GOT3 (cell line): ENCODE measurements at places on chromosomes 13 and 19.
A peak's percentile ranks its signal among the peaks of the same experiment; 100 is the strongest.

DNA sequence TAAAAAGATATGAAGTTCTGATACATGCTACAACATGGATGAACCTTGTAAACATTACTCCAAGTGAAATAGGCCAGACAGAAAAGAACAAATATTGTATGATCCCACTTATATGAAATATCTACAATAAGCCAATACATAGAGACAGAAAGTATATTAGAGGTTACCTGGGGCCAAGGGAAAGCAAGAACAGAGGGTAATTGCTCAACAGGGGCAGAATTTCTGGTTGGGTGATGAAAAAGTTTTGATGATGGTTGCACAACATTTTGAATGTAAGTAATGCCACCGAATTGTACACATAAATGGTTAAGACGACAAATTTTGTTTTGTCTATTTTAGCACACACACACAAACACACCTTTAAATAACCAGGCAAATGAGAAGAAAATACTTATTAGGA lies 268.4 kb downstream of the FOXO1 start:
- DNase-seq: no peak

GRCh38 chr19:13864667-13865570 lies 12.0 kb upstream of the NANOS3 start:
- no peak for DNase-seq

GRCh38 chr19:13031917-13032623 lies 36.8 kb downstream of the NFIX start:
- DNase-seq: no peak

- no peak for DNase-seq
Measured at GRCh38 chr13:111861319-111861718, 205.6 kb upstream of the SOX1 start.

DNA sequence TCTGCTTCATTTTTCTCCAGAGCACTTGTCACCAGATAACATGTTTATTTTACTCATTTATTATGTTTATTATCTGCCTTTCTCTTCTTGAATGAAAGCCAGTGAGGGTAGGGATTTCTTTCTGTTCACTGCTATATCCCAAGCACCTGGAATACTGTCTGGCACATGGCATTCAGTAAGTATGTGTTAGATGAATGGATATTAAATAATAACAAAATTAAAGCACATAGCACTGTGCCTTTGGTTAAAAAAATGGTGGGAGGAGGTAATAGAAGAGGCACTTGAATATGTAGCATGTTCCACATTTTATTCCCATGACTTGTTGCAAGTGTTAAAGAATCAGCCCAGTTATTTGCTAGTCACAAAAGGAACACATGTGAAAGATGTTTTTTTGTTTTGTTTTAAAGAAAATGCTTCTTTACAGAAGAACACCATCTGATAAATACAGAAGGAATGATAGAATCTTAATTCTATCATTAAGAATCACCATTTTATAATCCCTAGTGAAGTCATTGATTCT lies 151.0 kb downstream of the DLEU7 start:
- no peak for DNase-seq

DNA sequence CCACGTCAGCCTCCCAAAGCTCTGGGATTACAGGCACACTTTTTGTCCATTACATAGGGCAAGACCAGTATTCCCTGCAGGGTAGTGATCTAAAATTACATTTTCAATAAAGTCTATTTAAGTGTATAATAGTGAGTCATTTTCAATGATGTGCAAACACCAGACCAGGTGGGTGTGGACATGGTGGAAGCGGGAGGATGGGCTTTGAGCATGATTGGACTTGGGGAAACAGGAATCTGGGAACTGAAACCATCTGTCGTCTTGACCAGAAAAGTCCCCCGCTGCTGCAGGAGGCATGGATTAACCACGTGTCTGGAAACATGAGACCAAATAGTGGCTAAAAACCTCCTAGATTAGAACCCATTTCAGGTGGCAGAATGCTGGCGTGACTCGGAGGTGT lies 4.9 kb downstream of the FXYD3 start:
- DNase-seq: peak; percentile 31

- DNase-seq: no peak
Measured at GRCh38 chr19:10831987-10832938, 3.7 kb downstream of the TMED1 start.

GRCh38 chr13:33017323-33017929 lies 1.2 kb downstream of the KL start:
- DNase-seq: no peak

DNA sequence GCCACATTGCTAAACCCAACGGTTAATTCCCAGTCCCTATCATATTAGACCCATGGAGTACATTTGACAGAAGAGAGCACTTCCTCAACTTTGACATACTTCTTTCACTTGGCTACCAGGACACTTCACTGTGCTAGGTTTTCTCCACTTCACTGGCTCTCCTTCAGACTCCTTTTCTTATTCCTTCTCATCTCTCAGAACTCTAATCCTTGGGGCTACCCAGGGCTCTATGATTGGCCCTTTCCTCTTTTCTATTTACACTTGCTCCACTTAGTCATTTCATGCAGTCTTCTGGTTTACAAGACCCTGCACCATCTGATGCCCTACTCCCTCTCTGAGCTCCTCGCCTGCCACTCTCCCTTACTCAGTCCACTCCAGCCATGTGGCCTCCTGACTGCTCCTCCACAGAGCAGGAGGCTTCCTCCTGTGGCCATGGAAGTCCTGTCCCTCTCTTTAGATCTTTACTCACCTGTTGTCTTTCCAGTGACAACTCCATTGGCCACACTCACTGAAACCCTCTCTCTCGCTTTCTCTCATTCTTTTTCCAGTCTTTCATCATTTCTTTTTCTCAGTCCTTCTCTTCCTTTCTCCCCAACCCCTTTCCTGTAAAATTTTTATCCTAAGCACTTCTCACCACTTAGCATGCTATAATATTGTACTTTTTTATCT lies 90.4 kb downstream of the TBC1D4 start:
- no peak for DNase-seq

DNA sequence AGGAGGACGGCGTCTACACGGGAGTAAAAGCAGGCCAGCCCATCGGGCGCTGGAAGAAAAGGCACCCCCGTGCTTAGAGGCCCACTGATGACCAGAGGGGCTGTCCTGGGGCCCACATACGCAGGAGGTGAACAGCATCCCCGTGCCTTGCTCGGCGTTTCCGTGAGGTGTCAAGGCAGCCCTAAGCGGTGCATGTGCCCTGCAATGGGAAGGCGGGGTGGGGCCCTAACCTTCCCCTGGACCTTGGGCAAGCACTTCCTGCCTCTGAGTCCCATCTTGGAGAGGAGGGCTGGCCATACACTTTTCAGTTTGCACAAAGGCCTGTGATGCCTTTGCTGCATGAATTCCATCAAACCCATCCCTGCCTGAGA lies 47.8 kb upstream of the ATP11A start:
- no peak for DNase-seq

GRCh38 chr13:67075239-67075638 lies 154.9 kb downstream of the PCDH9 start:
- no peak for DNase-seq

GRCh38 chr19:44725684-44726083 lies 22.8 kb upstream of the BCL3 start:
- DNase-seq: no peak

DNA sequence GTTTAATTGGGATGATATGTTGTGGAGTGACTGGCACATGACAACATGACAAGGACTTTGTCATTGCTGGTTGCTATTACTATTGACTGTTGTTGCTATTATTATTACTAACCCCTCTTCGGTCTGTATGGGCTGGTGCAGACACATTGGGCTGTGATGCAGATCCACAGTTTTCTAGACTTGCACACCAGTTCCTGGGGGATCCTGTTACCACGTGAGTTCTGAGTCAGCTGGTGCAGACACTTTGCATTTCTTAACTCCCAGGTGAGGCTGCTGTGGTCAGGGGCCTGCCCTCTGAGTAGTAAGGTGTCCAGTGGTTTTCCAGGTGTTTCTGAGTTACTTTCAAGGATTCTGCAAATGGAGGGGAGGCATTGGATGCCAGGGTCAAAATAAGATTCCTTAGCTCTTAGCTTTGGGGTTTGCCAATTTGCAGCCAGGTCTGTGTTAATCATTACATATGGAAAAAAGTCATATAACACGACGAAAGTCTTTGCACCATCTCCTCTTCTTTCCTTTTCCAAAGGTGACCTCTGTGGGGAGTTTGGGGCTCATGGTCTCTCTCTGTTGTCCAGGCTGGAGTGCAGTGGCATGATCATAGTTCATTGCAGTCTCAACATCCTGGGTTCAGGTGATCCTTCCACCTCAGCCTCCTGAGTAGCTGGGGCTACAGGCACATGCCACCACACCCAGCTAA lies 19.3 kb downstream of the BICRA start:
- no peak for DNase-seq

DNA sequence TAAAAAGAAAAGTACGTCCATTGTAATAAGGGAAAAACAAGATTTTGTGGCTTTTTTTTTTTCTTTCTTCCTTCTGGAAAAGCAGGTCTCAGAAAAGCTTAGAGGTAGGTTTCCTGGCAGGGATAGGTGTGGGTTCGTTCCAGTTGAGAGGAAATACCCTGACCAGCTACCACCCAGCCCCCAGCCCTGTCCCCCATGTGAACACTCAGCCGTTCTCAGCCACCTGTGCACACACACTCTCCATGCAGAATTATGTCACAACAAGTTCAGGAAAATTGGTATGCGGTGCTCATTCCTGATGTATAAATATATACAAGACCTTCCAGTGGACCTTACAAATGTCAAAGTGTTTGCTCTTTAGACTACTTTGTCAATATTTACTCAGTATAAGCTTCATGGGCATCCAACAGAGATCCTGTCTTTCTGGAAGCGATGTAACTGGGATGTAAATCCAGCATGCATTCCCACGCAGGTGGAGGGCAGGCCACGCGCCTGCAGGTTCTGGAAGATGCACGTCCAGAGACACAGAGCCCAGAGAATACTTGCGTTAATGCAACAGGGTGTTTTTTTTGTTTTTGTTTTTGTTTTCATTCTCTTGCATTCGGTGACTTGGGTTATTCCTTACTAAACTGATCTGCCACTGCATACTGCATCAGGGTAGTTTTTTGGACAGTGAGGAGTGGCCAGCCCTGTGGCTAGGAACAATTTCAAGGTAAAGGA lies 68.8 kb downstream of the TSHZ3 start:
- DNase-seq: no peak

- DNase-seq: no peak
Measured at GRCh38 chr13:106566641-106567473, 1.1 kb downstream of the ARGLU1 start.

- no peak for DNase-seq
Measured at GRCh38 chr19:38250821-38251563, 5.2 kb downstream of the PPP1R14A start.

DNA sequence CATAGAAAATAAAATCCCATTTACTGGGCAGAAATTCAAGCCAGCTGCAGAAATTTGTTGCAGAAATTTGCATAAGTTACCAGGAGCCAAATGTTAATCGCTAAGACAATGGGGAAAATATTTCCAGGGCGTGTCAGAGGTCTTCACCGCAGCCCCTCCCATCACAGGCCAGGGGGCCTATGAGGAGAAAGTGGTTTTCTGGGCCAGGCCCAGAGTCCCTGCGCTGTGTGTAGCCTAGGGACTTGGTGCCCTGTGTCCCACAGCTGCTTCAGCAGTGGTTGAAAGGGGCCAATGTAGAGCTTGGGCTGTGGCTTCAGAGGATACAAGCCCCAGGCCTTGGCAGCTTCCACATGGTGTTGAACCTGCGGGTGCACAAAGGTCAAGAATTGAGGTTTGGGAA lies 278.9 kb upstream of the PCDH9 start:
- no peak for DNase-seq

DNA sequence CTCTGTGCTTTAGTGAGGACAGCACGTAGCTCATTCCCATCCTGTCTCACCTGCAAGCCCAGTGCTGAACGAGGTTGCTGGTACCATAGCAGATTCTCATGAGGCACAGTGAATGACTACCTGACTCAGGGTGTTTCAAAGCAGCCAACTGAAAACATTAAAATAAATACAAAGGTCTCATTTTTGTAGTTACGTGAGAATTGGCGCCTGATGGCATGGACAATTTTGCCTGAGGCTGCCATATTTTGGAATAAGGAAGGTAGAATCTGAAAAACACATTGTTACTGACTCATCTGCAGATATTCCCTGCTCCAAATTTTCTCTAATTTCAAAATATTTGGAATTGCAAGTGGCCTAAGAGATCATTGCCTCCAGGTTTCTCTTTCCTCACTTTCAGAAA lies 429.7 kb downstream of the FGF14 start:
- no peak for DNase-seq

GRCh38 chr13:49527123-49527522 lies 31.4 kb downstream of the PHF11 start:
- no peak for DNase-seq

- DNase-seq: no peak
Measured at GRCh38 chr13:57632276-57633140, 964 bp downstream of the PCDH17 start.

GRCh38 chr19:8392017-8392591 lies 1.9 kb downstream of the RAB11B start:
- DNase-seq: no peak

GRCh38 chr13:23889615-23890607 lies 711 bp upstream of the MIPEP start:
- no peak for DNase-seq

GRCh38 chr19:16385821-16386220 lies 61.2 kb downstream of the KLF2 start:
- DNase-seq: no peak

GRCh38 chr13:73835138-73835721 lies 299.0 kb downstream of the KLF12 start:
- DNase-seq: no peak

- DNase-seq: no peak
Measured at GRCh38 chr13:60265566-60265965, 101.8 kb upstream of the DIAPH3 start.
